Type B pancreatic cell (in vitro differentiated cells): ENCODE measurements at places on chromosomes 2 and 18. TPM values are rescaled to one million over a fixed set of nuclear protein-coding genes. Genes with fewer than 3 reads are reported as not detected.

MAPK4 gene
- 6.7 and 7.5 TPM in 2 replicates for total RNA-seq

G6PC2 gene
- total RNA-seq: 2.1 and 2.8 TPM in 2 replicates

NAT8 gene
- 0.40 TPM in 1 of 2 replicates, not detected in the other for total RNA-seq

CPO gene
- total RNA-seq: 0.24 and 0.51 TPM in 2 replicates

PSTPIP2 gene
- total RNA-seq: 9.6 and 10.5 TPM in 2 replicates

BCL2 gene
- total RNA-seq: 16.5 and 21.9 TPM in 2 replicates

RMC1 gene
- 25.0 and 33.0 TPM in 2 replicates for total RNA-seq

PARD3B gene
- total RNA-seq: 12.6 and 15.9 TPM in 2 replicates

GRCh38 chr2:233444501-233444900 is 90.2 kb downstream of the DGKD start:
- DNase-seq: no peak

- DNase-seq: no peak
These were observed 22.2 kb downstream of the SP3 start for GRCh38 chr2:173942861-173943523.

DNA sequence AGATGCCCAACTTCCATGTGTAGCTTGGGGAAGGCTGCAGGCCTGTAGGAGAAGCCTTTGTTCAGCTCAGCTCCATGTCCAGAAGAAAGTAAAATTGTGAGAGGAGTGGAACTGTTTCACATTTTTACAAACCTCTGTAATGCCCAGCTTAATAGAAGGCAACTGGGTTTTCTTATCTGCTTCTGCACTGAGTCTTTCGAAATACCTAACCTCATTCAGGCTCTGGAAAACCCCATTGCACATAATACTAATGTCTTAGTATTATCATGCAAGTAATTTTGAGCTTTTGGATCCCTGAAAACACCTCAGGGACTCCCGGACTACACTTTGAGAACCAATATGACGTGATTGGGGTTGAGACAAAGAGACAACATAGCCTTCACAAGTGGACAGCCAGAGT is 5.8 kb downstream of the SMIM21 start:
- no peak for DNase-seq

DNA sequence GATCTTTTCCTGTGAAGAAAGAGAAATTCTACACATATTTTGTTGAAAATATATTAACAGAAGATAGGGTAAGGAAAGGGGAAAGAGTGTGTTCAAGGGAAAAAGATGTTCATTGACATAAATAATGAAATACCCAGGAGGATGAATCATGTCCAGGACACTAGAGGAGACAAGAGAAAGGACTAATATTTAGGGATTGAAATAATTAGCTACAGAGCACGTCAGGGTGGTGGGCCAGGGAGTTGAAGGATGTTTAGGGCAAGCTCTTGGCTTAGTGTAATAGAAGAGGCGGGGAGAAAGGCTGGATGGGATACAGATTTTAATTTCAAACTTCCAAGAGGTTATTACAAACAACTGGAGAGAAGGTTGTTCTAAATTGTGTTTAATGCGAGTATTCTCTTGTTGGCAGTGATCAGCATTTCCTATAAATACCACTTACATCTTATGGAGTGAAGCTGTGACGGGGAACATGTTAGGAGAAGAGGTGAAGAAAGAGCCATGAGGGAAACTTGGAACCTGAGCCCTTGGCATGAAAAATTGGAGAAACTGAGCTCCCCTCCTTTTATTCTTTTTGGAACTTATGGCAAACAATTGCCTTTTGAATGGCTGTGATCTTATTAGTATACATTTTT is 36.6 kb upstream of the CETN1 start:
- no peak for DNase-seq

- DNase-seq: no peak
These were observed 35.6 kb upstream of the UBE2F start for GRCh38 chr2:237931205-237931721.
